Aortic smooth muscle cell (primary cell): ENCODE measurements at places on chromosomes 1 and 21. TPM values are rescaled to one million over a fixed set of nuclear protein-coding genes. Genes with fewer than 3 reads are reported as not detected.

DCST1 gene
- not detected in 2 replicates for total RNA-seq

KCNA3 gene
- not detected in 2 replicates for total RNA-seq

TLCD4 gene
- total RNA-seq, result 0.79 and 0.99 TPM in 2 replicates

FOXO6 gene
- 0.06 and 0.13 TPM in 2 replicates for total RNA-seq

RPE65 gene
- not detected in 2 replicates for total RNA-seq

NENF gene
- 61.1 and 63.1 TPM in 2 replicates for total RNA-seq

CYP4X1 gene
- 7.4 and 11.6 TPM in 2 replicates for total RNA-seq

PGLYRP3 gene
- not detected in 2 replicates for total RNA-seq

IVL gene
- not detected in 2 replicates for total RNA-seq

SGIP1 gene
- 31.7 and 61.1 TPM in 2 replicates for total RNA-seq

LCE3E gene
- not detected in 2 replicates for total RNA-seq

MIB2 gene
- 43.3 and 58.3 TPM in 2 replicates for total RNA-seq

PRR9 gene
- total RNA-seq, result not detected in 2 replicates

TMEM50B gene
- 30.1 and 32.0 TPM in 2 replicates for total RNA-seq

USP25 gene
- 25.1 and 34.9 TPM in 2 replicates for total RNA-seq

IGSF3 gene
- 0.25 and 0.53 TPM in 2 replicates for total RNA-seq

NUDT4B gene
- total RNA-seq, result 20.1 and 26.1 TPM in 2 replicates

TMEM125 gene
- total RNA-seq, result not detected in 2 replicates

NR0B2 gene
- total RNA-seq, result not detected in 2 replicates

CFHR3 gene
- 0.06 TPM in 1 of 2 replicates, not detected in the other for total RNA-seq

SFN gene
- 0.40 TPM in 1 of 2 replicates, not detected in the other for total RNA-seq

ARHGEF10L gene
- 38.4 and 44.3 TPM in 2 replicates for total RNA-seq
